LHCN-M2 (cell line): ENCODE measurements at places on chromosomes 1 and 21.

GRCh38 chr1:223831755-223832636 is 13.8 kb downstream of the TP53BP2 start:
- DNase-seq, result peak; percentile 66

DNA sequence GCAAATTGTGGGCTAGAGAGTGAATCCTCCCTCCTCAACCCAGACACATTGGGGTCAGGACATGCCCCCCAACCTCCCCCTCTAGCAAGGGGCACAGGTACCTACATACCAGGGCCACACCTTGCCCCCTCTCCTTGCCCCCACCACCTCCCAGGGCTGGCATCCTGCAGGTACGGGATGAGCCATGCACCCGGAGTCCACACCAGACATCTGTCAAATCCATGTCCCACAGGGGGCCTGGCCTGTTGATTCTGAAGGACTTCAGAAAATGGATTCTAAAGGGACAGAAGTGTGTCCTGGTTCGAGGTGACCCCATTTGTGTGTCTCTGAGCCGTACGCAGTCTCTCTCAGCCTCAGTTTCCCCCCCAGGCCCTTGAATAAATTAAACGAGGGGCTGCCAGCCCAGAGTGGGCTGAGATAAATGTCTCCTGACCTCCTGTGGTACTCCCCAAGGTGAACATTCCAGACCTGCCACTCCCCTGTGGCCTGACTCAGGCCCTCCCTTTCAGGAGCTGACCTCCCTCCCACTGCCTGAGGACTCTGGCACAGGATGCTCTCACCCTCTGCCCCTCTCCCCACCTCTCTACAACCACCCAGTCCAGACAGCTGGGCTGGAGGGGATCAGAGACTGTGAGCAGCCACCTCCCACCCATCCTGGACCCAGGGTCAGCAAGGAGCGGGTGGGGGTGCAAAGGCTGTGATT is 94.5 kb downstream of the EPHB2 start:
- no peak for DNase-seq

- DNase-seq, result no peak
These were observed 181.3 kb upstream of the SPAG17 start for GRCh38 chr1:118366286-118366685.

GRCh38 chr1:67855961-67856360 is 22.7 kb upstream of the GNG12 start:
- DNase-seq, result no peak

- DNase-seq, result no peak
These were observed 83.1 kb upstream of the SOD1 start for GRCh38 chr21:31576428-31576827.
